ENCODE measurements at places on chromosomes 2 and 18.

DNA sequence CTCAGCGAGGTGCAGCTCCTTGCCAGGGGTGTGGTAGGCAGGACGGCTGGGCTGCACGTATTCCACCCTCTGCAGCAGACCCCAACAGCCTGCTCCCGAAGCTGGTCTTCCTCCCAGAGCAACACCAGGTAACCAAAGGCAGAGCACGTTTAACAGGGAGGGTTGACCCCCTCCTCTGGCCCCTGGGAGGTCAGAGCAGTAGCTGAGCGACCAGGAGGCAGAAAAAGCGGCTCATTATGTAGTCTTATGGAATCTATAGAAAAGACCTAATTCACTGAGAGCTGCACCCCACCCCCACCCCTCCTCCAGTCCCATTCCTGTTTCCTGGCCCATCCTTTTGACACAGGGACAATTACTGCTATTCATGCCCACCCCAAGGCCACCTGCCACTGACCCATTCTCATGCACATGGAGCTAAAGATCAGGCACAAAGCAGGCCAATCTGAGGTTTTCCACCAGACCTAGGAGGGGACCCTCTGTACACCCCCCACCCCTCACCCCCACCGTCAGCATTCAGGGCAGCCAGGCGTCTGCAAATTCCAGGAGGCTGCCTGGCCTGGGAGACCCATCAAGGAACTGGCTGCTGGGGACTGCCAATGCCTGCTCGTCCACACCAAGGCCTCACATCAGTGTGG is 60.9 kb upstream of the FZD7 start:
- DNase-seq, result no peak

DNA sequence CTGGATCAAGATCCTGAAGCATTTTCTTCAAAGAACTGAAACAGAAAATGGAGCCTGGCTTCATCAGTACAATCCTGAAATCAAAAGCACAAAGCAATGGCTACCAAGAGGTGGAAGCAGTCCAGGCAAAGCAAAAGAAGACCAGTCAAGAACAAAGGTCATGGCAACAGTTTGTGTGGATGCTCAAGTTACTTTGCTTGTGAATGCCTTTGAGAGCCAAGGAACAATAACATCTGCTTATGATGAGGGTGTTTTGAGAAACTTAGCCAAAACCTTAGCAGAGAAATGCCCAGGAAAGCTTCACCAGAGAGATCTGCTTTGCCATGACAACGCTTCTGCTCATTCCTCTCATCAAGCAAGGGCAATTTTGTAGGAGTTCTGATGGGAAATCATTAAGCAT is 723.1 kb downstream of the TMEM182 start:
- DNase-seq, result no peak

DNA sequence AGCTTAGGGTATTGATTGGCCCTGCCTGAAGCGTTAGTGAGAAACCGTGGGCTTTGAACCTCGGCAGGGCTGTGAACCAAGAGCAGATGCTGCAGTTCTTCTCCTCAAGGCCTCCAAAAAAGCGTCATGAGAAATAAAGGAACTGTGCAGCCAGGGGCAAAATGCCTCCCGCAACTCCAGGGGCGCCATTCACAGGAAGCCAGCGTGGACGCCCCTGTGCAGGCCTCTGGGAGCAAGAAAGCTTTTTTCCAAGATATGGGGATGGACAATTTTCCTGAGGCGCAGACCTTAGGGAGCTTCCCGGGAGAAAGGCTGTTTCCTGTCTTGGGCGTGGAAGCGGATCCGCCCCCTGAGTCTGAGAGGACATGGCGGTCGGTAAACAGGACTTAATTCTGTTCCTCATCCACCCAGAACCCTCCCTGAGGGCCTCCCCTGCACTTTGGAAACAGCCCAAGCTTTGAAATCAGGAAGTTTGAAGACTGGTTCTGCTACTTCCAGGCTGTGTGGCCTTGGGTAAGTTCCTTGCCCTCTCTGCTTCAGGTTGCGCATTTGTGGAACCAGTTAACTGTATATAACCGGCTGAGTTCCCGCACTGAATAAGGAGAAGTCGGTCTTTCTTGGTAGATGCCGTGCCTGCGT is 29.6 kb upstream of the CABLES1 start:
- DNase-seq, result no peak

DNA sequence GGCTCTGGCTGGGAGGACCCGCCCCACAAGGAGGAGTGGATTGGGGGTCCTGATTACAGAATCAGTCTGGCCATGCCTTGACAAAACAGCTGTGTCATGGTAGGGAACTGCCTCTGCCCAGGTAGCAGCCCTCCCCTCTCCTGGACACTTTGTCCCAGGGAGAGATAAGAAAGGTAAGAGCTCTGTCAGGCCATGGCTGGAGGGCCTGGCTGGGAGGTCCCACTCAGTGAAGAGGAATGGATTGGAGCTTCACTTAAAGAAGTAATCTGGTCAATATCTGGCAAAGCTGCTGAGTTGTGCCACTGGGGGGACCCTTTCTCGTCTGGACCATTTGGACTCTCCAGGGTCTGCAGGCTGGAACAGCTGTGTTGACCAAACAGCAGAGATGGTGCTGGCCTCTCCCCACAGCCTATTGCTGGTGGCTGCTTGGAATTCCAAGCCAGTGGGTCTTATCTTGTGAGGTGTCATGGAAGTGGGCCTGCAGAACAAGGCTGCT is 75.4 kb downstream of the EPC2 start:
- no peak for DNase-seq
